ENCODE measurements at places on chromosomes 2 and 18.

GRCh38 chr2:233430081-233430480 is 75.8 kb downstream of the DGKD start:
- no peak for DNase-seq

- DNase-seq: no peak
Observed at GRCh38 chr2:109259671-109260070, 130.7 kb downstream of the SH3RF3 start.

DNA sequence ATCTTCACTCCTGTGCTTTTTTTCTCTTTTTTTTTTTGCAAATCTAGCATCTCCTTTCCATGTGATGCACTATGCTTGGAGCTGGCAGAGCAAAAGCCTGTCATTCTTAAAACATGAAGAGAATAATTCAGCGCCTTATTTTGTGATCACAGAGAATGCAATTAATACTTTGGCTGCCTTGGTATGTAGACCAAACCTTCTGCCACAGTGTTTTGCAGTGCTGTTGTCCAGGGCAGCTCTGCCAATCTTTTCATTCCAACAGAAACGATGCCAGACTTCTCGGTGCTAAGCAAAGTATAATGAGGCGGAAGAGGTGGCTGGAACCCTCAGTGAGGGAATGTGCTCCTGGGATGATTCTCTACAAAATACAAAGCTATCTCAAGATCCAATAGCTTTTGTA is 25.6 kb downstream of the BCL2 start:
- no peak for DNase-seq

GRCh38 chr2:220025207-220025606 is 397.8 kb downstream of the SLC4A3 start:
- DNase-seq: no peak

DNA sequence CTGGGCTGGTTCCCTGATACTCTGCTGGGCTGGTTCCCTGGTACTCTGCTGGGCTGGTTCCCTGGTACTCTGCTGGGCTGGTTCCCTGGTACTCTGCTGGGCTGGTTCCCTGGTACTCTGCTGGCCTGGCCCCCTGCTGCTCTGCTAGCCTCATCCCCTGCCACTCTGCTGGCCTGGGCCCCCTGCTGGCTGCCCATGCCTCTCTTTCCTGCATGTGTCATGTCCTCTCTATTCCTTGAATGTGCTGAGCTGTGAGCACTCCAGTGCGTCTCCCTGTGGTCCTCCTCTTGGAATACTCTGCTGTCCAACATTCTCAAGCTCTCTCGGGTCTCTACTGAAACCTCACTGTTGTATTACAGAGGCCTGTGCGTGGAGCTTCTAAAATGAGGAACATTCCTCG is 216.3 kb downstream of the RNF144A start:
- DNase-seq: no peak

DNA sequence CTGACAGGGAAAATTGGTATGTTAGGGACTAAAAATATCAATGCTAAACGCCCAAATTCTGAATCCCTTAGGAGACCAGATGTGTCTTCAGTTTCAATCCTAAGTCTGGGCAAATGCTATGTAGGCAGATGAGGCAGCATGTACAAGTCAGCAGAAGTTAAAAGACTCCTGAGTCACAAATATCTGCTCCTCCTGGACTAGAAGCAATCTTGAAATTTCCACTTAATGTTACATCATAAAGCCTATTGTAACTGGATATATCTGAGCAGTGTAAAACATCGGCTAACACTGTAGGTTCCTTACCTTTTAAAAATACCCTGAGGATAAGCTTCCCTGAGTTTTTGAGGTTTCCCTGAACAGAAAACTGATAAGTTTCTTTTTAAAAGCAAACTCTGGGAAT is 1087.6 kb upstream of the PIK3C3 start:
- peak; percentile 4 for DNase-seq

DNA sequence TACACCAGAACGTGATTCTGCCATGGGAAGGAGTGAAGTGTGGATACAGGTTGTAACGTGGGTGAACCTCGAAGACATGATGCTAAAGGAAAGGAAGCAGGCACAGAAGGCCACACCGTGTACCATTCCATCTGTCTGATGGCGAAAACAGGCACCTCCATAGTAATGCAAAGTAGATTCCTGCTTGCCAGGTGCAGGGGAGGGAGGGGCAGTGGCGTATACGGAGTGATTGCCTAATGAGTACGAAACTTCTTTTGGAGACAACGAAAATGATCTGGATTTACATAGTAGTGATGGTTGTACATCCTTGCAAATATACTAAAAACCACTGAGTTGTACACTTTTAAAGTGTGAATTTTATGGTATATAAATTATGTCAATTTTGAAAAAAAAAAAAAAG is 106.7 kb downstream of the GBX2 start:
- DNase-seq: no peak

GRCh38 chr2:20868377-20868776 is 45.5 kb upstream of the LDAH start:
- DNase-seq: no peak

DNA sequence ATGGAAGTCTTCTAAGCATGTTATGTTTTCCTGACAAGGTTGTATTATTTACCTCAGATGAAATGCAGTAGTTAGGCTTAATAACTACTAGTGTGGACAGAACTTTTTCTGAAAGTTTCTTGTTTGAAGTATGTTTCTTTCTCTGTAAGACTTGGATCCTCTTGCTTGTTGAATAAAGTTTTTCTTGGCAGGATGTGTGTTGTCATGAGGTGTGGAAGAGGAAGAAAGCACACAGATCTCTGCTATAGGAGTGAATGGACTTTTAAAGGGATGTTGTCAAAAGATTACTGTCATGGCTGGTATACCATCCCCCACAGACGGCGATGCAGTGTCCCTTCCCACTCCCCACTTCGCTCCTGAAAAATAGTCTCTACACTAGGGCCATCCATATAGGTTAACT is 2.6 kb downstream of the CAB39 start:
- DNase-seq: peak; percentile 26

DNA sequence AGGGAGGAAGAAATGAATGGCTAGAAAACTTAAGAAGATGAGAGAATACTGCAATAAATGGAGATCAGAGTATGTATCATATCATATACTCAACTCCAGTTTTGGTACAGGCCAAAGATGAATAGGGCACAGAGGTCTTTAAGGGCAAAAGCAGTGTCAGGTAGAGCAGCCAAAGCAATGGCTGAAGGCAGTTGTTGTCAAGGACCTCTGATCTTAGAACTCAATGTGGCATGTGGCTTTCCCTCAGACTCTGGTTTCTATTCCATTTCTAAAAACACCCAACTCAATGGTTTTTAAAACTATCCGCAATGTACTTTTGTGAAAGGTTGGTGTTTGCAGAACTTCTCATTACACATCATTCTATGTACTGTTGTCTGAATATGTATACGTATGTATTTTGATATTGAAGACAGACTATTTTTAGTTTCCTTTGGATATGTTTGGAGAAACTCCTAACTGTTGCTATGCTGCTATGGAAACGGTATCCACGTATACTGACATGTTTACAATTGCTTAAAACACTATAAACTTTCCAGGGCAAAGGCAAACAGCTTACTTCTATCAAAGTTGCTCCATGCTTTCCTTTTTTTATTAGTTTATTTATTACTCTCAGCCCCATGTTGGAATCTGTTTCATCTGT is 58.1 kb upstream of the PELI1 start:
- DNase-seq: no peak

DNA sequence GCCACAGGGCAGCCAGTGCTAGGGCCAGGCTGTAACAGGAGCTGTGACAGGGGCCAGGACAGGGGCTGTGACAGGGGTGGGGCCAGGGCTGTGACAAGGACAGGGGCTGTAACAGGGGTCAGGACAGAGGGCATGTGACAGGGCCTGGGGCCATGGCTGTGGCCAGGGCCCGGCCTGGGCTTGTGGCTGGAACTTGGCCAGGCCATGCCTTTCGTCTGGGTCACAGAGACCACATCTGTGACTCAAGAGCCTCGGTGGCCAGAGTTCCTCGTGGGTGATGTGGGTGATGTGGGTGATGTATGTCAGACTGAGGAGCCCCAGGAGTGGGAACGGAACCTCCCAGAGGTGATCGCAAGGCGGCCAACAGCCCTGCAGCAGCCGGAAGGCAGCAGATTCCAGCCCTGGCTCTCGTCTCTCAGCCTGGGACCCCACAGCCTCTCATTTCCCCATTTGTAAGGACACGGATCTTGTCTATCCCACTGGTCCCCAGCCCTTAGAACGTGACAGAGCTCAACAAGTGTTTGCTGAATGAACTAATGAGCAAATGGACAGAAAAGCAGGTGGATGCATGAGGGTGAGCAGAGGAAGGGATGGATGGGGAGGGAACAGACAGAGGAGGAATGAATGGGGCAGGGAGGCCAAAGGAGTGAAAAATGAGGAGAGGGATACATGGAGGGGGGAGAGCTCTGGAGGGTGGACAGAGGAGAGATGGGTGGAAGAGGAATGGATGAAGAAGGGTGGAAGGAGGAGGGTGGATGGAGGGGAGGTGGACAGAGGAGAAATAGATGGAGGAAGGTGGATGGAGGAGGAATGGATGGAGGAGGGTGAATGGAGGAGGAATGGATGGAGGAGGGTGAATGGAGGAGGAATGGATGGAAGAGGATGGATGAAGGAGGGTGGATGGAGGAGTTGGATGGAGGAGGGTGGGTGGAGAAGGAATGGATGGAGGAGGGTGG is 17.3 kb downstream of the ESPNL start:
- DNase-seq: no peak

DNA sequence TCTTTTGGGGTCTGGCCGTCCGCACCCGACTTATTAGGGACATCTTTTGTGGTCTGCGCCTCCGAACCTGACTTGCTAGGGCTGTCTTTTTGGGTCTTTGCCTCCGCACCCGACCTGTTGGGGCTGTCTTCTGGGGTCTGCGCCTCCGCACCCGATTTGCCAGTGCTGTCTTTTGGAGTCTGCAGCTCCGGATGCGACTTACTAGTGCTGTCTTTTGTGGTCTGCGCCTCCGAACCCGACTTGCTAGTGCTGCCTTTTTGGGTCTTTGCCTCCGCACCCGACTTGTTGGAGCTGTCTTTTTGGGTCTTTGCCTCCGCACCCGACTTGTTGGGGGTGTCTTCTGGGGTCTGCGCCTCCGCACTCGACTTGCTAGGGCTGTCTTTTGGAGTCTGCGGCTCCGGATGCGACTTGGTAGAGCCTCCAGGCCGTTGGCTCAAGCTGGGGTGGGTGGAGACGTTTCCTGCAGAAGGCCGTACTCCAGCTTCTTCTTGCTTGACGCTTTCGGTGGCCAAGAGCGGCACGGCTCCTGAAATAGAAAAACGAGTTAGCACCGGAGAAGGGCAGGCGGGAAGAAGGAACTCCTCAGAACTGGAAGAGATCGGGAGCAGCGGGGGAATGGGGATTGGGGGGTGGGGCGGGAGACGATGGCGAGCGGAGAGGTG is 498 bp downstream of the TGOLN2 start:
- DNase-seq: peak; percentile 78

DNA sequence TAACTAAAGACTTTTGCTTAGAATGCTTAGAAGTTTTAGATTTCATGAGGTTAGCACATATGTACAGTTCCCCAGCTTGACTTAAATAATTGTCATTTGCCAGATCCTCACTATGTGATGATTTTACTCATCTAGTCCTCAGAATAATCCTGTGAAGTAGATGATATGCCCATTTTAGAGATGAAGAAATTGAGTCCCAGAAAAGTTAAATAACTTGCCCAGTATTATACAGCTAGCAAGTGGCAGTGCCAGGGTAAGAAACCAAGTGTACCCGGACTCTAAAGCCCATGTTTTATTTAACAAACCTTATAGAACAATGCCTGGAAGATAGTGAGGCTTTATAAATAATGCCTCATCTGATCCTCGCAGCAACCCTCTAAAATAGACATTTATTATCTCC is 28.3 kb downstream of the SPDYA start:
- DNase-seq: no peak

DNA sequence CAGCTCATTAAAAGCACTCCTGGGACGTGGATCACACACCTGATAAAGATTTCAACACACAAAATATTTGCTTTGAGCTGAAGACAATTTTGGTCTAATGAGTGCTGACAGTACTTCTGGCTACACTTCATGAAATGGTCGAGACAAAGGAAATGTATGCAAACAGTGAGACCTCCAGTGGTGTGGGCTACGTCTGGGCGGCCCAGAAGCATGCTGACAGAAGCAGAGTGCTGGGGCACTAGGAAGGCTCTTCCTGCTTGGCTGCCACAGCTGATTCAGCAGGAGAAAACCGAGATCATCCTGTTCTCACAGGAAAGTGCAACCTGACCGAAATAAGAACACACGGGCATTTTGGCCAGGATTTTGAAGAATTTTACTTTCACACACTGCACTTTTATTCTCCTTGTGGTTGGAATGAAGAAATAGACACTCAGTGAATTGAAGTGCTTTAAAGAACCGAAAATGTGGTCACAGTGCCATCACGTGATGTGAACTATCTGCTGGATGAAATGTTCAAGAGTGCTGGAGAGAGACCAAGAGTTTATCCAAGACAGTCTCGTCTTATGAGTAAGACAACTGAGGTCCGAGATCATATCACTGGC is 149.5 kb downstream of the CCBE1 start:
- peak; percentile 61 for DNase-seq

DNA sequence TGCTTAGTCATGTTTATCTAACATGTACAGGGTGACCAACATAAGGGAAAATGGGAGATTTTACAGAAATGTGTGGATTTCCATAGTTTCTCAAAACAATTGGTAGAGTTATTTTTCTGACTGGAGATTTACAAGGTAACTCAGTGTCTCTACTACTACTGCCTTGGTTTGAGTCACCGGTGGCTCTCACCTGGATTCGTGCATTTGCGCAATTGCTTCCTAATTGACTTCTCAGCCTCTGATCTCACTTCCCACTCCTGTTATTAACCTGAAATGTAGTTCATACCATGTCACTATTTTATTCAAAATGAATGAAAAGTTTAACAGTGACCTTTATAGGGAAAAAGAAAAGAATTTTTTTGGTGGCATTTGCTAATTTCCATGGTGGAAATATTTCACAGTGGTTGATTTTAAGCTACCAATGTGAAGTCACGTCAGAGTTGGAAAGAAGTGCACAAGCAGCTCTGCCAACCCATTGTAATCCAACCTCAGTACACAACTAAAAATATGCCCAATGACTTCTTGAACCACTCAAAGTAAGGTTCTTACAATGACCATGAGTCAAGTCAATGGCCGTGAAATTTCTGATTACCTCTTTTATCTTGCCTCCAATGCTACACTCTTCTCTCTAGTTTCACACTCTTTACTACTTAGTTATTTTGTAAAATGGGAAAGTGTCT is 94.0 kb downstream of the NYAP2 start:
- DNase-seq: no peak

- no peak for DNase-seq
Observed at GRCh38 chr2:171200469-171200868, 39.8 kb upstream of the TLK1 start.

- no peak for DNase-seq
Observed at GRCh38 chr2:144678736-144679135, 158.8 kb upstream of the ZEB2 start.

GRCh38 chr2:24832521-24832920 is 39.3 kb downstream of the CENPO start:
- DNase-seq: no peak
